ENCODE measurements at places on chromosomes 4 and X.

GRCh38 chrX:11064851-11065600 is 46.1 kb upstream of the HCCS start:
- DNase-seq = no peak

GRCh38 chr4:67704843-67705242 is 3.9 kb upstream of the UBA6 start:
- DNase-seq = no peak

GRCh38 chr4:145285928-145286327 is 105.5 kb upstream of the OTUD4 start:
- no peak for DNase-seq

DNA sequence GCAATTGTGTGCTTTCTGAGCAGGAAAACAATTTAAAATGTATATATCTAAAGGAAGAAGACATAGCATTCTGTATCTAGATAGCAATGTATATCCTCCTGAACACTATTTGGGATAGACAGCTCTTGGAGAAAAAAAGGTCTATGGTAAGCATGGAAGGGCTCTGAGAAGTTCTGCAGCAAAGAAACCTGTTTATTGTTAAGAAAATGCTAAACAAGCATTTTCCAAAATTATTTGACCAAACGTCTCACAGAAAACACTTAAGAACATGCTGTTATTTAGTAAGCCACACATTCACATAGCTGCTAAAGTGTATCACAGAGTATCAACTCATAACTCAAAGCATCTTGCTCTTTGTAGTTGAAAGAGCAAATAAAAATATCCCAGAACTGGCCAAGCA is 67.9 kb downstream of the SH3RF1 start:
- DNase-seq = no peak

DNA sequence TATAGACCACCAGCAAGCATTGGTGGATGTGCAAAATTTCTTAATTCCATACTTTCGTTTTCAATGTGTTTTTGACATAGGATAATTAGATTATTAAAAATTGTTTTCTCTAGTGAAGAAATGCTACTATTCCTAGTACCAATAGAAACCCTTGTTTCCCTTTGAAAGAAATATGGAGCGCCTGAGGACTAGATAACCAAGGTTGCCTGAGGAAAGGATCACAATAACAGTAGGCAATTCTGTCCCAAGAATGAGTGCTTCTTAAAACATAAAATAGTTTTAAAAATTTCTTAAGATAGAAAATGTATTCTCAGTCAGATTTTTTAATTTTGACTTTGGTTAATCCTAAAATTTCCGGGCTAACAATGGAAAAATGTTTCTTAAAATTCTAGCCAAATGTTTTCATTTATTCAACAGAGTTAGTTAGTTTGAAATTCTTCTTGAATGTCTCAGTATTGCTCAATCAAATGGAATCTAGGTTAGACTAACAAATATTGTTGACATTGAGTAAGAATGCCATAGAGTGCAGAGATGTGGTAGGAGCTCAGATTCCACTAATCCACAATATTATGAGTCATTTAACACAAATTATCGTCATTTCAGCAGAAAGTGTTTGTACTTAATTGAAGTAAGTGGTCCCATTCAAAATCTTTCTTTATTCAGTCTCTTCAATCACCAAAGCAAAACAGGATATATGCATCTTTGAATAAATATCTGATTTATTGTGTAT is 666.0 kb downstream of the GRID2 start:
- DNase-seq = no peak

DNA sequence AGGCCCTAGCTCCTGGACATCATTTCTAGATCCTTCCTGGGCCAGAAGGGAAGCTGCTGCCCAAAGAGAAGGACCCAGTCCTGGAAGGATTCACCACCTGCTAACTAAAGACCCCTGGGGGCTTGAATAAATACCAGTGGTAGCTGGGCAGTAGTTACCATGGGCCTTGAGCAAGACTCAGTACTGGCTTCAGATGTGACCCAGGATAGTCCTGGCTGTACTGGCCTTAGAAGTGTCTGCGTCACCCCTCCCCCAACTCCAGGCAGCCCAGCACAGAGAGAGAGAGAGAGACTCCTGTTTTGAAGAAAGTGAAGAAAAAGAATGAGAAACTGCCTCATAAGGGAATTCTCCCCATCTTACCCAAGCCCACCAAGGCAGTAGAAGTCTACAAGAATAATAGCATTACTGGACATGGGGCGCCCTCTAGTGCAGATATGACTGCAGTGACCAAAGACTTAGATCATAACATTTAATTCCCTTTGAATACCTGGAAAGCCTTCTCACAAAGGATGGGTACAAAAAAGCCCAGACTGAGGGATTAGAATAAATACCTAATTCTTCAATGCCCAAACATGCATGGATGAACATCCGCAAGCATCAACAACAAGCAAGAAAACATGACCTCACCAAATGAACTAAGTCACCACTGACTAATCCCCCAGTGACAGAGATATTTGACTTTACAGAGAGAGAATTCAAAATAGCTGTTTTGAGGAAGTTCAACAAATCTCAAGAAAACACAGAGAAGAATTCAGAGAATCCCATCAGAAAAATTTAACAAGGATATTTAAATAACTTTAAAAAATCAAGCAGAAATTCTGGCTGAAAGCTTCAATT is 171.8 kb downstream of the HNRNPD start:
- DNase-seq = no peak

DNA sequence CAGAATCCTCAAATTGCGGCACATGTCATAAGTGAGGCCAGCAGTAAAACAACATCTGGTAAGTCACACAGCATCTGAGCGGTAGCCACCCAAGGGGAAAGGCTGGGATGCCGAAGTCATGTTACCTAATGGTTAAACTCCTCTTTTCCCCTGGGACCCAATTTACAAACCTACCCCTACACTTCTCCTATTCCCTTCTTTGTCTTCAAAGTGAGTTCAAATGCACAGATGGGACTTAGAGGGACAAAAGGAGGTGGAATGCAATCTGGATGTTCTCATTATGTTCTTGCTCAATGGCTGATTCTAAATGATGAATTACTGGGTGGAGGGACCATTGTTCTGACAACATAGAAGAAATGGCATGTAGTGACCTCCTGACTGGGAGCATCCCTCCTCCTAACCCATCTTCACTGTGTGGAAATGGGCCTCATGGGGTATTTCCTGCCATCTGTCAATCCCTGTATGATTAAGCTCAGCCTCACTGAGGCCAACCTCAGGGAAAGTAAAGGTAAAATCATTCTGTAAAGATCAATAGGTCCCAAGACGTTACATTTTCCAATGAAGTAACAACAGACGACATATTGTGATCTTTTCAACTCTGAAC is 8.5 kb downstream of the CD40LG start:
- DNase-seq = no peak

DNA sequence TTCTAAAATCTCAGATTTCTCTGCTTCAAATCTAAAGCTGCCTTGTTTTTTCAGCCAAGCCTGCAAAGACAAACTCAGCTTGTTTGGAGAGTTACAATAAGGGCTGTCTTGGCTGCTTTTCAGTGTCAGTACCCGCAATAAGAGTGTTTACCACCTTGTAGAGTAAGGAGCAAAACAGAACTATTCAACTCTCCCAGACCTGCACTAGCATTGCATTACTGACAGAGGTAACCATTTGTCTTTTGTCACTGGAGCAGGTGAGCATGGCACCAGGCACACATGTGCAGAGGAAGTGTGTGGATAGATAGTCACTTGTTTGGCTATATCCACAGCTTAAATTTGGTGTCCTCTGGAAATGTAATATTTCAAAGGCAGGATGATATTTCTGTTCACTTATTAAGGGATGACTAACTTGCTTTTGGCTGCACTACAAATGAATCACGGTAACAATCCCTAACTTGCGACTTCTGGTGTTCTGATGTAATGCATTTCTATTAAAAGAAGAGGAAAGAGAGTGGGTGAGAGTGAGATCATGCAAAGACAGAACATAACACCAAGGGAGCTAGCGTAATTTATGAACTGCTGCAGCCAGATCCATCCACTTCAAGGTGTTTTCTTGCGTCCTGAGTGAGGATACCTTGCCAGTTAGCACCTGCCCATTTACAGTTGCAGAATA is 38.6 kb downstream of the PTCHD1 start:
- no peak for DNase-seq

GRCh38 chr4:13547485-13548041 is 3.3 kb upstream of the NKX3-2 start:
- no peak for DNase-seq

DNA sequence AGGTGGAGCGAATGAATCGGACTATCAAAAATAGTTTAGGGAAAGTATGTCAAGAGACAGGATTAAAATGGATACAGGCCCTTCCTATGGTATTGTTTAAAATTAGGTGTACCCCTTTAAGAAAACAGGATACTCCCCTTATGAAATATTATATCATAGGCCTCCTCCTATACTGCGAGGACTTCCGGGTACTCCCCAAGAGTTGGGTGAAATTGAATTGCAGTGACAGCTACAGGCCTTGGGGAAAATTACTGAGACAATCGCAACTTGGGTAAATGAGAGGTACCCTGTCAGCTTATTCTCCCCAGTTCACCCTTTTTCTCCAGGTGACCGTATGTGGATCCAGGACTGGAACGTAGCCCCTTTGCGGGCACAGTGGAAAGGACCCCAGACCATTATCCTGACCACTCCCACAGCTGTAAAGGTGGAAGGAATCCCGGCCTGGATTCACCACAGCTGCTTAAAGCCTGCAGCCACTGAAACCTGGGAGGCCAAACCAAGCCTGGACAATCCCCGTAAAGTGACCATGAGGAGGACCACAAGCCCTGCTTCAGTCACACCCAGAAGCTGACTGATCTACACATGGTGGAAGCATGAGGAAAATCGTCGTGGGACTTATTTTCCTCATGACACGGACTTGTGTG is 1138.1 kb downstream of the ARAP2 start:
- no peak for DNase-seq

GRCh38 chrX:38986586-38986985 is 185.3 kb downstream of the MID1IP1 start:
- DNase-seq = no peak

DNA sequence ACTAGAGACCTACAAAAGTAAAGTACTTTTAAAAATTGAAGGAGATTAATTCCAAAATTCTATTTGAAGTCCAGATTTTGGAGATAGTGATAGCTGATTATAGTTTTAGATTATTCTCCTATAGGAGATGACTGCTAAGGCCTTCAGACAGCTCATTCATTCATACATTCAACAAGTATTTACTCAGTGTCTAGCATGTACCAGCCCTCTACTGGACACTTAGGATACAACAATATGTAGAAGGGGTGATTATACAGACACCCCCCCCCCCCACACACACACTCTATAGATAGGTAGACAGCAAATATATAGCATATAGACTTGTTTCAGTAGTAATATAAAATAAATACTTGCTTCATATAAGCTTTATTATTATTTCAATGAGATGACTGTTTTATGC is 60.4 kb upstream of the TAF9B start:
- no peak for DNase-seq

DNA sequence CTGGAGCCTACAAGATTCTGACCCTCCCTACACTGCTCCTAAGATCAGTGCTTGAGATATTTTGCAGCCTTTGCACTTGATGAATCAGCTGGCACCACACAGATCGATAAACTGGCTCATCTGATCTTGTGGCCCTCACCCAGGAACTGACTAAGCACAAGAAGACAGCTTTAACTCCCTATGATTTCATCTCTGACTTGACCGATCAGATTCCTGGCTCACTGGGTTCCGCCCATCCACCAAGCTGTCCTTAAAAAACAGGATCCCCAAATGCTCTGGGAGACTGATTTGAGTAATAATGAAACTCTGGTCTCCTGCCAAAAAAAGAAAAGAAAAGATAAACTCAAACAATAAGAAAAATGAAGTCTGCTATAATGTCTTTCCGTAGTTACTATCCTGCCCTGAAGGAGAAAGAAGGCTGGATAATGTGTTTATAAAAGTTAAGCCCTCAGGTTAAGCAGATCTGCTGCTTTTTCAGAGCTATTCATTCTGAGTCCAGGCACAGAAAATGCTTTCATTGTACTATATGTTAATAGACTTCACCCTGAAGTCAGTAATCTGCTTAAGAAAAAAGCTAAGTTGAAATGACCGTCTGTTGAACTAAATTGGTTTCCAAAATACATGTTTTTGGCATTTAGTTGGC is 795.2 kb downstream of the TRIML1 start:
- DNase-seq = no peak

GRCh38 chr4:113908829-113909228 is 70.6 kb downstream of the ARSJ start:
- no peak for DNase-seq

GRCh38 chr4:30753316-30753715 is 33.1 kb downstream of the PCDH7 start:
- no peak for DNase-seq

DNA sequence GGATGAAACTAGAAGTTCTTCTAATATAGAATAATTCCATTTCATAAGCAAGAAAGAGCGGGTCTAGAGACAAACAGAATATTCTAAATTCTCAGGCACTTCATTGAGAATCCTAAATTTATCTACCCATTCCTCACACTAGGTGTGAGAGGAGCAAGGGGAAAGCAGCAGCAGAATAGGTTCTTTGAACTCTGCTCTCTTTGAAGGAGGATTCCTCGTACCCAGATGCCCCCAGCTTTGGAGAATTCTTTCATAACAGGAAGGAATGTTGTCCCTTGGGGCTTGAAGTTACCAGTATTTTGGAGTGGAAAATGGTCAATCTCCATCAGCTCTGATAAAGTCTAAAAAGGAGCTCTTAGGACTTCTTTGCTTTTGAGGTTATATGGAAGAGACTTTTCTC is 59.7 kb upstream of the RASGEF1B start:
- no peak for DNase-seq

DNA sequence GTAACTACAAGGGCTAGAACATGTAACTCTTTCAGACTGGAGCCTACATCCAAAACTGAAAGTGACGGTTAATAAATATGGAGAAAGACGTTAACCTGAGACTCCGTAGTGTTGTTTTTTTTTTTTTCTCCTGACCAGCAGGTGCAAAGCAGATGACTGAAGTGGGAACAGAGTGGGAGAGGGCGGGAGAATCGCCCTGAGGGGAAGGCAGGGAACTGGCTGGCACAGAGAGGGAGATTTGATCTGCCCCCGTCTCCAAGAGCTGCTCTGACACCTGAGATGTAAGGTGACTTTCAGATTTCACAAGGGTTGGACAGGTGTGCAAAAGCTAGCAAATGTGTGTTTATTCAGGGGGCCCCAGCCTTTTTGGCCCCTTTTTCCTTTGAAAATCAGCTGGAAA is 180.2 kb downstream of the PALLD start:
- DNase-seq = no peak

DNA sequence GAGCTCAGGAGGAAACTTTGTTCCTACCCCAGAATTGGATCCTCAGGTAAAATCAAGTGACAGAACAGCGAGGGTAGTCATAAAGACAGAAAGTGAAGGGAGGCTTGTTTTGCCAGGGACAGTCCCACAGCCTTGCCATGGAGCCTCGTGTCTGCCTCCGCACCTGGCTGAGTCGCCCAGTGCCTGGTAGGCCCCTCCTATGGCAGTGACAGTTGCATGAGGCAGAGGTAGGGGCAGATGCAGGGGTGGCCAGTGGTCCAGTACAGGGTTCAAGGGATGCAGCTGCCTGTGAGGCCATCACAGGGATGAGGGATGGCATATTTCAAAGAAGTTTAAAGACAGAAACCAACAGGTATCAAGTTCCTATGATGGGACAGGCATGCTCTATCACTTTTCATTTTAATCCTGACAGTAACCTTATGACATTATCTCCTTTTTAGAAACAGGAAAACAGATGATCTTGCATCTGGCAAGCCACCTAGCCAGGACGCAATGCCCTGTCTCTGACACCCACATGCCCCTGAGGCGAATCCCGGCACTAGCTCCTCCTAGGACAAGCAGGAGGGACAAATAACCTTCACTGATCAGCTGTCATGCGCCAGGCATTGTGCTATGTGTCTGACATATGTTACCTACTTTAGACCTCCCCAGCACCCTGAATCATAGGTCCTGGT is 127.4 kb upstream of the ENPP6 start:
- DNase-seq = no peak

GRCh38 chr4:174037049-174037448 is 246.4 kb downstream of the FBXO8 start:
- no peak for DNase-seq

Measured in activated CD8-positive, alpha-beta memory T cell treated with anti-CD3 and anti-CD28 coated beads for 48 hours (primary cell).